ENCODE measurements at places on chromosomes 1 and 21. TPM values are rescaled to one million over a fixed set of nuclear protein-coding genes. Genes with fewer than 3 reads are reported as not detected.

KCNC4 gene
- 6.8 TPM for total RNA-seq

NR5A2 gene
- 0.13 TPM for total RNA-seq

ADCY10 gene
- total RNA-seq: 0.05 TPM

SH3BGR gene
- 1.7 TPM for total RNA-seq

PODN gene
- not detected for total RNA-seq

RABGGTB gene
- total RNA-seq: 82.7 TPM

RAVER2 gene
- total RNA-seq: 1.8 TPM

CACHD1 gene
- not detected for total RNA-seq

GJB3 gene
- total RNA-seq: not detected

ANGPTL3 gene
- not detected for total RNA-seq

DNA sequence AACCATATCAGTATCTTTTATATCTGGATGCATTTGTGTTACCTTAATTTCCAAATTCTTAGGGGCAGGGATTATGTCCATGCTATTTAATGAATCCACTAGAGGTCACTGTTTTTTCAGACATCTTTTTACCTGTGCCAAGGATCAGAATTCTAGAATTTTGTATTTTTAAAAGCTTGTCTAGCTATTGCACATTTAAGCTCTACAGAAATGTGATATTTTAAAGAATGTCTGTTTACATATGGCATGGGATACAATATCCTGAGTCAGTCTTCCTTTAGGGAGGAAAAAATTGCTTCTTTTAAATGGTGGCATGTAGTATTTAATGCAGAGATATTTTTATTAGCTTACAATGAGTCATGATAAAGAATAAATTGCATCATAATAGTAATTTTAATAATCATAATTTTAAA is 11.3 kb downstream of the RPAP2 start:
- peaks cover 38% of the 10 kb centered on the region for H3K4me1 ChIP-seq
- H3K4me3 ChIP-seq: no peak overlapping the region
- H3K36me3 ChIP-seq: peaks cover 45% of the 10 kb centered on the region
- H3K27ac ChIP-seq: no peak overlapping the region
- no peaks in the 10 kb centered on the region for H3K27me3 ChIP-seq
- no peak for DNase-seq

GRCh38 chr1:203045821-203046594 is 19.7 kb downstream of the PPFIA4 start:
- H3K4me3 ChIP-seq: no peak overlapping the region
- peaks cover 3% of the 10 kb centered on the region for H3K4me1 ChIP-seq
- peaks cover under 1% of the 10 kb centered on the region for H3K27me3 ChIP-seq
- DNase-seq: no peak
- no peak overlapping the region for H3K27ac ChIP-seq

- no peaks in the 10 kb centered on the region for H3K36me3 ChIP-seq
- H3K4me1 ChIP-seq: no peaks in the 10 kb centered on the region
- H3K27me3 ChIP-seq: no peaks in the 10 kb centered on the region
- DNase-seq: no peak
- no peak overlapping the region for H3K27ac ChIP-seq
- H3K4me3 ChIP-seq: no peak overlapping the region
Observed at GRCh38 chr1:196425513-196425912, 182.7 kb downstream of the KCNT2 start.

DNA sequence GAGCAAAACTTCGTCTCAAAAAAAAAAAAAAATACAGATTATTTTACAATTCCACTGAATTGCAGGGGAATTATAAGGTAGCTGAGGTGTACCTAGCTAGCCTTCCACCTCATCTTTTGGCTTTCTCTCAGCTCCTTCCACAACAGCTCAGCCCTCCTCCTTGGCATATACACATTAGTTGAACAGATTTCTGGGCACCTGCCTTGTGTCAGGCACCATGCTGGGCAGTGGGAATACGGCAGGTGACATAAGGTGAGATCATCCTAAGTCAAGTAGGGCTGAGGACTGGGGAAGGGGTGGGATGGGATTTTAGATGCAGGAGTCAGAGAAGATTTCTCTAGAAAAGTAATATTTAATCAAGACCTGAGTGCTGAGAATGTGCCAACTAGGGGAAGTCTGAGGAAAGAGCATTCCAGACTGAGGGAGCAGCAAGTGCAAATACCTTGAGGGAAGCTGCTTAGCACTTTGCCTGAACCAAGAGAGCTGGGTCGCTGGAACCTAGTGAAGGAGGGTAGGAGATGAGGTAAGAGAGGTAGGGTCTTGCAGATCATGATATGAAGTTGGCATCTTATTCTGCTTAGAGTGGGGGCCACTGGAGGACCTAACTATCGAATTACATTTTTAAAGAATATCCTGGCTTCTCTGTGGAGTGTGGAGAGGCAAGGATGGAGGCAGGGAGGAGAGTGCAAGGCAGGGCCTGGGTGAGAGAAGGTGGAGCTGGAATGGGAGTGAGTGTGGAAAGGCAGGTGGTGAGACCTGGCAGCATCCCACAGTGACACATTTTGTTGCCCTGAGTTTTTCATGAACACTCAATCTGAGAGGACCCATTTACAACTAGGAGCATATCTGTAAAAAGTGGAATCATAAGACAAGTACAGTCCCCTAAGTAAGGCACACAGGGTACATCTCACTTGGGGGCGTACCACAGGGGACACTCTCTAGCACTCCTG is 28.2 kb downstream of the LAMC2 start:
- H3K27me3 ChIP-seq: peaks cover 14% of the 10 kb centered on the region
- H3K36me3 ChIP-seq: no peaks in the 10 kb centered on the region
- peaks cover 7% of the 10 kb centered on the region for H3K4me1 ChIP-seq
- no peak overlapping the region for H3K27ac ChIP-seq
- no peak for DNase-seq

- H3K36me3 ChIP-seq: no peaks in the 10 kb centered on the region
- peaks cover 55% of the 10 kb centered on the region for H3K27me3 ChIP-seq
- DNase-seq: peak; percentile 54
- no peak overlapping the region for H3K4me3 ChIP-seq
Observed at GRCh38 chr1:159211331-159212136, 6.9 kb downstream of the ACKR1 start.

GRCh38 chr1:213303286-213303685 is 252.2 kb downstream of the RPS6KC1 start:
- H3K27me3 ChIP-seq: no peaks in the 10 kb centered on the region
- no peaks in the 10 kb centered on the region for H3K4me1 ChIP-seq
- H3K27ac ChIP-seq: no peak overlapping the region

GRCh38 chr1:176462674-176463378 is at the start of gene PAPPA2:
Gene PAPPA2 (plus strand): TSS chr1:176463175. CDS start chr1:176556323, 93,148 bp downstream.
- H3K27me3 ChIP-seq: no peaks in the 10 kb centered on the region
- H3K27ac ChIP-seq: no peak within 1 kb of the TSS
- no peak for DNase-seq
- no peak within 1 kb of the TSS for H3K4me3 ChIP-seq
- H3K36me3 ChIP-seq: no peaks in the 10 kb centered on the region
- no peaks in the 10 kb centered on the region for H3K4me1 ChIP-seq

DNA sequence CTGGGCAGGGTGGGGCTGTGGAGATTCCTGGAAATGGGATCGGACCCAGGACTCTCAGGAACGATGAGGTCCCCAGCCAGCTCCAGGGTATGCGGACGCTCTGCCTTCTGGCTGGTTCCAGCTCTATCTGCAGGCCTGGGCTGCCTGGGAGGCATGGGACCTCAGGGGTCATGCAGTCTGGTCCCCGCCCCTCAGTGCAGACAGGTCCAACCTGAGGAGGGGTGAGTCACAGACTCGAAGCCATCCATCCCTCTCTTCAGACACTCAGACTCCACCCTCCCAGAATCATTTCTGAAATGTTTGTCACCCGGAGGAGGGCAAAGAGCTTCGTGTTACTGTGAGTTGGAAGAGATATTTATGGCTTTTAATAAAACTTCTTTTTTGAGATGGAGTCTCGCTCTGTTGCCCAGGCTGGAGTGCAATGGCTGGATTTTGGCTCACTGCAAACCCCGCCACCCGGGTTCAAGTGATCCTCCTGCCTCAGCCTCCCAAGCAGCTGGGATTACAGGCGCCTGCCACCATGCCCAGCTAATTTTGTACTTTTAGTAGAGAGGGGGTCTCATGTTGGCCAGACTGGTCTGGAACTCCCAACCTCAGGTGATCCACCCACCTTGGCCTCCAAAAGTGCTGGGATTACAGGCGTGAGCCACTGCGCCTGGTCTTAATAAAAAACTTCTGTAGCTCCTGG is 5.9 kb upstream of the MYOM3 start:
- peaks cover 26% of the 10 kb centered on the region for H3K27me3 ChIP-seq
- H3K4me1 ChIP-seq: no peaks in the 10 kb centered on the region
- no peak for DNase-seq
- no peaks in the 10 kb centered on the region for H3K36me3 ChIP-seq
- no peak overlapping the region for H3K27ac ChIP-seq
- H3K4me3 ChIP-seq: no peak overlapping the region

GRCh38 chr1:18144062-18144461 is 36.5 kb downstream of the IGSF21 start:
- no peak overlapping the region for H3K27ac ChIP-seq
- no peak for DNase-seq
- H3K27me3 ChIP-seq: no peaks in the 10 kb centered on the region
- no peak overlapping the region for H3K4me3 ChIP-seq
- no peaks in the 10 kb centered on the region for H3K4me1 ChIP-seq

DNA sequence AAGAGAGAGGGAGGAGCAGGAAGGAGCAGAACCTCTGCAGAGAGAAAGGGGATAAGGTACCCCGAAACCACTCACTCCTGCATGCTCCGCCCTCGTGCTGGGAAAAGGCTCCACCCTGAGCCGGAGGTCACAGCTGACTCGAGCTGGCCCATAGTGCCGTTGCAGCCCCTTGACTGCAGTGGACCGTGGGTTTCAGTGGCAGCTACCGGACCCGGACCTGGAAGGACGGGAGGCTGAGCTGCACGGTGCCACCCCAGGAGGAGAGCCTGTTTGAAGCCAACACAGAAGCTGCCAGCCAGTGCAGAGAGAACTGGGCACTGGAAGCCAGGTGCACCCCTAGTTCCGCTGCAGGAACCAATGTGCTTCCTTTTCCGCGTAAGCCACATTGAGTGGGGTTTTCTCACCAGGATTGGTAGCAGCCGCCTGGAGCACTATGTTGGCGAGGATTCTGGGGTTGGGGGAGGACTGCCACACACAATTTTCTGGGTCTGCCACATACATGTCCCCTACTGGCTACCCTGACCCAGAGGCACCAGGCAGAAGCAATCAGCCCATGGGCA is 83.3 kb downstream of the FBXO2 start:
- H3K4me3 ChIP-seq: no peak overlapping the region
- no peak for DNase-seq
- no peaks in the 10 kb centered on the region for H3K4me1 ChIP-seq
- no peaks in the 10 kb centered on the region for H3K27me3 ChIP-seq
- H3K27ac ChIP-seq: no peak overlapping the region

GRCh38 chr1:231931846-231932454 is 305.4 kb downstream of the DISC1 start:
- DNase-seq: peak; percentile 49
- H3K27me3 ChIP-seq: peaks cover 2% of the 10 kb centered on the region
- no peaks in the 10 kb centered on the region for H3K4me1 ChIP-seq
- peaks cover 5% of the 10 kb centered on the region for H3K36me3 ChIP-seq

GRCh38 chr1:46199233-46199749 is 1.1 kb upstream of the POMGNT1 start:
- H3K4me1 ChIP-seq: peaks cover 29% of the 10 kb centered on the region
- DNase-seq: no peak
- no peaks in the 10 kb centered on the region for H3K36me3 ChIP-seq
- peak overlapping the region; percentile 76 for H3K4me3 ChIP-seq
- peaks cover 2% of the 10 kb centered on the region for H3K27me3 ChIP-seq
- no peak overlapping the region for H3K27ac ChIP-seq

DNA sequence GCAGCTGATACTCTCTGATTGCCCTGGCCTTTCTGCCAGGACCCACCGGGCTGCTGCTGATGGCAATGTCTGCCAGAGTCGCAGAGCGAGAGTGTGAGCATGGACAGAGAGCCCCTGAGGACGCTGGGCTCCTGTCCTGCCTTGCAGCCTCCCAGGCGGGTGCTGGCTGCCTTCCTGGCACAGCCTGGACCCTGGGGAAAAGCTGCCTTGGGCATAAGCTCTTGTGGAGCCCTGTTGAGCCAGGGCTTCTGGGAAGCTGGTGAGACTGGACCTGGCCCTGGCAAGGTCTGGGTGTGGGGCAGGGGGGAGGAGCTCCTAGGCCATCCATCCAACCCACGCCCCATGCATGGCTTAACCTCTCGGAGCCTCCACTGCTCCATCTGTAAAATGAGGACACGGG is 105.8 kb upstream of the WNT4 start:
- DNase-seq: no peak
- H3K4me3 ChIP-seq: no peak overlapping the region
- no peaks in the 10 kb centered on the region for H3K4me1 ChIP-seq
- peaks cover 11% of the 10 kb centered on the region for H3K27me3 ChIP-seq

GRCh38 chr1:154992721-154993571 is 440 bp upstream of the LENEP start:
- DNase-seq: no peak
- no peak overlapping the region for H3K4me3 ChIP-seq
- no peak overlapping the region for H3K27ac ChIP-seq
- peaks cover 23% of the 10 kb centered on the region for H3K4me1 ChIP-seq

- peaks cover 2% of the 10 kb centered on the region for H3K36me3 ChIP-seq
- H3K27ac ChIP-seq: no peak overlapping the region
- H3K27me3 ChIP-seq: no peaks in the 10 kb centered on the region
- no peak for DNase-seq
- H3K4me3 ChIP-seq: no peak overlapping the region
Observed at GRCh38 chr1:185412385-185413087, 95.5 kb upstream of the IVNS1ABP start.

GRCh38 chr1:79716447-79716846 is 709.9 kb upstream of the ADGRL4 start:
- no peak for DNase-seq
- H3K36me3 ChIP-seq: no peaks in the 10 kb centered on the region
- H3K4me1 ChIP-seq: no peaks in the 10 kb centered on the region
- no peak overlapping the region for H3K4me3 ChIP-seq
- H3K27me3 ChIP-seq: no peaks in the 10 kb centered on the region
- H3K27ac ChIP-seq: no peak overlapping the region

GRCh38 chr1:41466146-41466545 is 18.3 kb downstream of the EDN2 start:
- H3K27ac ChIP-seq: no peak overlapping the region
- no peaks in the 10 kb centered on the region for H3K36me3 ChIP-seq
- no peaks in the 10 kb centered on the region for H3K4me1 ChIP-seq
- no peak for DNase-seq
- peaks cover 1% of the 10 kb centered on the region for H3K27me3 ChIP-seq
- no peak overlapping the region for H3K4me3 ChIP-seq

- peaks cover 26% of the 10 kb centered on the region for H3K4me1 ChIP-seq
- H3K36me3 ChIP-seq: no peaks in the 10 kb centered on the region
- peak overlapping the region; percentile 76 for H3K27ac ChIP-seq
- H3K27me3 ChIP-seq: peaks cover 6% of the 10 kb centered on the region
- peak; percentile 44 for DNase-seq
Observed at GRCh38 chr1:151539321-151540020, 638 bp upstream of the TUFT1 start.

DNA sequence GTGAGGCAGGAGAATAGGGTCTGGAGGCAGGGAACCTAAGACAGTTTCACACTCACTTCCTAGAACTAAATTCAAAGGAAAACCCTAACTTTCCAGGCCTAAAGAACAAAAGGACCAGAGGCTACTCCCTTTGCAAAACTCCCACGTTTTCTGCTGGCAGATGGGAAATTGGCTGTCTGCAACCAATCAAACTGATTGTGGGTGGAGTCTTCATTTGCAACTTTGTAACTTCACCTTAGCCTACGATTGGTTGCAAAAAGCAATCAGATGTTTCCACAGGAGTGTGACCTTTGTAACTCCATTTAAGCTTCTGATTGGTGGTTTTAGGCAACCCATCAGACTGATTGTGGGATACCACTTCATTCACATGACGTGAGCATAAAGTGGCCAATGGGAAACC is 19.7 kb upstream of the GNG4 start:
- H3K4me1 ChIP-seq: no peaks in the 10 kb centered on the region
- peaks cover 62% of the 10 kb centered on the region for H3K36me3 ChIP-seq
- H3K27me3 ChIP-seq: no peaks in the 10 kb centered on the region
- DNase-seq: no peak

Data from activated CD4-positive, alpha-beta memory T cell treated with anti-CD3 and anti-CD28 coated beads, Interleukin-2, amount 10 ng/mL, durations not matched to agents 7 days and 5 days (primary cell).